ENCODE measurements at places on chromosomes 4 and X.

DNA sequence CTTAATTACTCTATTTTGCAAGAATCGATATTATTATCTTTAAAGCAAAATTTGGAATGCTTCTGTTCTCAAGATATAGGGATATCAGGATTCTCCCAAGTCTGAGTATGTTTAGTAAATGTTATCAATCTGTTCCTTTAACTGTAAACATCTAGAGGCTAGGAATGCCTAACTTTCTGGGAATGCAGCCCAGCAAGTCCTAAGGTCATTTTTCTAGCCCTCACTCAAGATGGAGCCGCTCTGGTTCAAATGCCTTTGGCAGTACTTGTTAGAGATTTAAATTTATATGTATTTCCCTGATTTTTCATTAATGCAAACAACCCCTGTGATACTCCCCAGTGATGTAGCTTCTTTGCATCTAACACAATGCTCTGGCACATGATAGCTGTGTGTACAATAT, 623.8 kb upstream of the LCORL start:
- no peak for DNase-seq

DNA sequence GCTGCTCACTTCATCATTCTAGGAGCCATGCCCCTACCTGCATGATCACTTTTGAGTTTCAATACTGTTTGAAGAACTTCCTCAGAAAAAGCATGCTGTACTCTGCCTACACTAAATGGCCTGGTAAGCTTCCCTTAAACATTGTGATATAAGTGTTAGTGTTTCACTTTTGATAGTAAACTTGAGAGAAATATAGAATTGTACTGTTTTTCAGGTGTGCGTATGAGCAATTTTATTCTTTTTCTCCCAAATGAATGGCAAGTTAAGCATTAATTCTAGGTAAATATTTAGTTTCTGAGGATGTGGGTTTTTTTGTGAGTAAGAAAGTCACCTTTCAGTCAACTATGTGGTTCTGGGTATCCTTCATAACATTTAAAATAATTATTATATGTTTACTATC, 484.5 kb downstream of the IL15 start:
- DNase-seq = no peak

- no peak for DNase-seq
These were observed 43.5 kb downstream of the LRP2BP start for GRCh38 chr4:185352202-185352601.

- DNase-seq = no peak
These were observed 39.0 kb downstream of the FBXO8 start for GRCh38 chr4:174244441-174244840.

GRCh38 chr4:153651587-153651986, 32.5 kb upstream of the TLR2 start:
- peak; percentile 19 for DNase-seq

GRCh38 chr4:168183717-168184571, 91.6 kb downstream of the ANXA10 start:
- DNase-seq = peak; percentile 61

DNA sequence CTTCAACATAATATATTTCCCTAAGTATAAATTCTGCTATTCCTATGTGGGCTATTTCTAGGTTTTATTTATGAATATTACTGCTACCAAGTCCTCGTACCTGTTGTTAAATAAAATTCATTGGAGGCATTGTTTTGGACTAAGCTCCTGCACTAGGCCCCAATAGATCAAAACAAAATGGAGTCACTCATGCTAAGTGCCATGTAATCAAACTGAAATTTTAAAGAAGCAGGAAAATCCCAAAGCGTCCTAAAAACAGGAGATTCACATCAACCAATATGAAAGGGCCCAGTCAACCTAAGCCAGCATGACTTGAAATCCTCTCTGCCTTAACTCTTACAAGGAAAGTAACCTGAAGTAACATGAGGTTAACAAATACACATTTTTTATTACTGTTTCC, 743.2 kb downstream of the TRAM1L1 start:
- no peak for DNase-seq

DNA sequence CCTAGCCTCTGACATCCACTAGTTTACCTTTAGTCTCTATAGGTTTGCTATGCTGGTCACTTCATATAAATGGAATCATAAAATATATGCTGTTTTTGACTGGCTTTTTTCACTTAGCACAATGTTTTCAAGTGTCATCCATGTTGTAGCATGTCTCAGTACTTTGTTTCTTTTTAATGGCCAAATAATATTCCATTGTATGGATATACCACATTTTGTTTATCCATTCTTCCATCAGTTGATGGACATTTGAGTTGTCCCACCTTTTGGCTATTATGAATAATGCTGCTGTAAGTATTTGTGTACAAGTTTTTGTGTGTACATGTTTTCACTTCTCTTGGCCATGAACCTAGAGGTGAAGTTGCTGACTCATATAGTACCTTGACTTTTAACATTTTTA, 75.7 kb downstream of the ZFX start:
- no peak for DNase-seq

GRCh38 chr4:181213551-181213950, 1029.7 kb upstream of the TENM3 start:
- no peak for DNase-seq

- peak; percentile 68 for DNase-seq
These were observed 543 bp downstream of the ELF2 start for GRCh38 chr4:139176302-139177048.

GRCh38 chr4:726838-727237, 21.2 kb downstream of the PCGF3 start:
- DNase-seq = no peak

Measured in RKO (cell line).